ENCODE measurements at places on chromosomes 4 and X.

DNA sequence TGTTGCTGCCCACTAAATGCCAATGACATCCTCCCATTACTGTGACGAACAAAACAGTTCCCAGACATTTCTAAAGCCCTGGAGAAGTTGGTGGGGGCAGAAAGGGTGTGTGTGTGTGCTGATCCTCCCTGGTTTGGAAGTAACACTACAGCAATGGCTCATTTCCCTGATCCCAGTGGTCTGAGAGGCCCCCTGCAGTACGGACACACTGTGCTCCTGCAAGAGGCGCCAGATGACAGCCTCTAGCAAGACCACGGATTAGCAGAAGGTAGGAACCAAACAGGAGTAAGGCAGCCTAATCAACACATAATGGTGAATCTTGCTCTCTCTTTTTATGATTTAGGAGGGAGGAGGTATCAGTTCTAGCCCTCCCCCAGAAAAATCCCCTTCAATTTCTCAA, 49.6 kb downstream of the CHRDL1 start:
- DNase-seq: no peak

GRCh38 chr4:181581983-181582382, 661.2 kb upstream of the TENM3 start:
- no peak for DNase-seq

GRCh38 chr4:157072002-157072401, 3.9 kb upstream of the GLRB start:
- no peak for DNase-seq

DNA sequence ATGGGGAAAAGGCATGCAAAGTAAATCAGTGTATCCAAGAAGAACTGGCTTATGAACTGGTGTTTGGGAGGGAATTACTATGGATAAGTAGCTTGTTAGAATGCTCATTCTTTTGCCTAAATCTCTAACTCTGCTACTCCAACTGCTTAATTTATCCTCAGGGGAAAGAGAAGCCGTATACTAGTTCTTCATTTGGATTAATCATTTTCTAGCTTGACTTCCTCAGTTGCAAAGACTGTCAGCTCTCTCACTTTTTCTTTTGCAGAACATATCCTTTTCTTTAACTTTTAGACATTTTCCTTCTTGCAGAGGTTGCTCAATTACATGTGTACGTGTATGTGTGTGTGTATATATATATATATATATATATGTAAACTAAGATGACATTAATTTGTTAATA, 21.9 kb downstream of the GPRIN3 start:
- DNase-seq: no peak

GRCh38 chrX:13053171-13053570, 8.8 kb upstream of the FAM9C start:
- DNase-seq: no peak

DNA sequence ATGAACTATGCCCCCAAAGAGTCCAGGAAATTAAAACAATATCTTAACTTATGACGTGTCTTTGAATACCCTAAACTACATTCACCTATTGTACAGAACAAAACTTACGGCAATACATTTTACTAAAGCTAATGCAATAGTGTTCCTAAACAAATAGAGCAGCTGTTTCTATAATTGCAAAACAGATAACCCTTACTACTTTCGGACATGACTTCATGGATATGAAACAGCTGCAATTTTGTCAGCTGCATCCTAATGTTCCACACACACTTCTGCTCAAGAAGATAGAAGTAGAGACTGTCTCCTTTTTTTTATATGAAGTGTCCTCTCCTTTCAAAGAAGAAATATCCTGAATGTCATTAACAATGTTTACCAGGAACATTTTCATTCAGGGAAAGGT, 174.9 kb downstream of the ACTRT1 start:
- DNase-seq: no peak

- no peak for DNase-seq
Measured at GRCh38 chr4:59484944-59485343, 1715.2 kb upstream of the ADGRL3 start.

DNA sequence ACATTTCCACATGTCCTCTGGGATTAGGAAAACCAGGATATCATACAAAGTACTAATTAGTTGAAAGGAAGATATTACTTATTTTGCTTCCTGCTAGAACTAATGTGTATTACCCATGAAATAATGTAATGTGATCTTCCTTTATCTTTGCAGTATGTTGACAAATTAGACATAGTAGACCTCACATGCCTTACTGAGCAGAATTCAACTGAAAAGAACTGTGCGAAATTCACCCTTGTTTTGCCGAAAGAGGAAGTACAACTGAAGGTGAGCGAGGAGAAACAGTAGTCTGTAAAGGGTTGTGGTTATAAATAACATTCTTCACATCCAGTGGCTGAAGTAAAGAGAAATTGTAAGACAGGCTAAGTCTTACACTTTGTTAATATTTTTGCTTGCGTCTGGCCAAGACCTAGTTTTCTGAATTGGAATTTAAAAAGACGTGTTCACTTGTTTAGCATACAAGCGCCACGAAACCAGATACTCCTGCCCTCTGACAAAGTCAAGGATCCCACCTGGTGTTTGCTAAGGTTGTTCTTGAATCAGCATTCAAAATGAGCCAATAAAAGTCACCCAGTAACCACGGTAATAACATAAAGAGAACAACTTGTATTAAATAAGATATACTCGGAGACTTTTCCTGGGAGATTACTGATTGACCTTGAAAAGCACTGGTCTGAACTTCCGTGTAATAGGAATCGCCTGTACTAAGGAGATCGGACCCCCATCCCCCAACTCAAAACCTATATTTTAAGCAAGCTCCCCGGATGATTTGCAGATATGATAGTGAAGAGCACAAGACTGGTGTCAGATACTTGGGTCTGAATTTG, 16.9 kb downstream of the STAP1 start:
- DNase-seq: no peak

DNA sequence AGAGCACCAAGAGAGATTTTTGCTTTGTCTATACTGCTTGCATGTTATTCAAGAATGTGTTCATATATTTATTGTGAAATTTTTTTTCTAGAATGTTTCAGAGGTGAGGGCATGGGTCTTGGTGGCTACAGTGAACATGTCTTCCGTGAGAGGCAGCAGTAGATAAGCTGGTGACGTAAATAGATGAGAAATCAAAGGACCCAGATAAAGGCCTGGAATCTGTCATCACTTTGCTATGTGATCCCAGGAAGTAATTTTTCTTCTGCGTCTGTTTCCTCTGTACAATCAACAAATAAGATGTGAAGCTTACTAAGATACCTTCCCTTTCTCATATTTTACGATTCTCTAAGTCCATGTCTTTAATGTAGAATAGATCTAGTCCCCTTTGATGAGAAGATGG, 129.1 kb downstream of the COL4A6 start:
- no peak for DNase-seq

DNA sequence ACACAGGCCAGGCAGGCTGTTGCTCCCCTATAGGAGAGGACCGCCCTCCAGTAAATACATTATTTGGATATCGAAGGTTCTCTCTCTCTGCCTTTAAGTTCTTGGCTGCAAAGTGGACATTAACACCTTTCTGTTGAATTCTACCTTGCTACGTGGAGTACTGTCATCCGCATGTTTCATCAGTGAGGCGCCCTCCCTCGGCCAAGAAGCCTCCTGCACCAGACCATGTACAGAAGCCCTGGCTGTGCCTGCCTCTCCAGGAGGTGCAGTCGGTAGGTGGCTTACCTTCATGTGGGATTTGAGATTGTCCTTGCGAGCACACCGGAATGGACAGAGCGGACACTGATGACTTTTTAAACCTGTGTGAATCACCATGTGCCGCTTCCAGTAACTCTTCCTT, 46.7 kb downstream of the ZNF827 start:
- no peak for DNase-seq

DNA sequence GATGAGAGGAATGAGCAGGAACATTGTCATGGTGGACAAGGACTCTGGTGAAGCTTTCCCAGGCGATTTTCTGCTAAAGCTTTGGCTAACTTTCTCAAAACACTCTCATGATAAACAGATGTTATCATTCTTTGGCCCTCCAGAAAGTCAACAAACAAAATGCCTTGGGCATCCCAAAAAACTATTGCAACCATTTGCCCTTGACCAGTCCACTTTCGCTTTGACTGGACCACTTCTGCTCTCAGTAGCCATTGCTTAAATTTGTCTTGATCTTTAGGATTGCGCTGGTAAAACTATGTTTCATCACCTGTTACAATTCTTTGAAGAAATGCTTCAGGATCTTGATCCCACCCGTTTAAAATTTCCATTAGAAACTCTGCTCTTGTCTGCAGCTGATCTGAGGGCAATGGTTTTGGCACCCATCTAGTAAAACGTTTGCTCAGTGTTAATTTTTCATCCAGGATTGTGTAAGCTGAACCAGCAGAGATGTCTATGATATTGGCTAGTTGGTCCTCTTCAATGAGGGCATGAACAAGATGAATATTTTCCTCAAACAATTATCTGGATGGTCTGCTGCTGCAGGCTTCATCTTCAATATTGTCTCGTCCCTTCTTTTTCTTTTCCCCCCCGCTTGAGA, 14.8 kb downstream of the TBC1D1 start:
- DNase-seq: no peak

- DNase-seq: no peak
Measured at GRCh38 chrX:17412692-17413091, 37.7 kb downstream of the NHS start.

DNA sequence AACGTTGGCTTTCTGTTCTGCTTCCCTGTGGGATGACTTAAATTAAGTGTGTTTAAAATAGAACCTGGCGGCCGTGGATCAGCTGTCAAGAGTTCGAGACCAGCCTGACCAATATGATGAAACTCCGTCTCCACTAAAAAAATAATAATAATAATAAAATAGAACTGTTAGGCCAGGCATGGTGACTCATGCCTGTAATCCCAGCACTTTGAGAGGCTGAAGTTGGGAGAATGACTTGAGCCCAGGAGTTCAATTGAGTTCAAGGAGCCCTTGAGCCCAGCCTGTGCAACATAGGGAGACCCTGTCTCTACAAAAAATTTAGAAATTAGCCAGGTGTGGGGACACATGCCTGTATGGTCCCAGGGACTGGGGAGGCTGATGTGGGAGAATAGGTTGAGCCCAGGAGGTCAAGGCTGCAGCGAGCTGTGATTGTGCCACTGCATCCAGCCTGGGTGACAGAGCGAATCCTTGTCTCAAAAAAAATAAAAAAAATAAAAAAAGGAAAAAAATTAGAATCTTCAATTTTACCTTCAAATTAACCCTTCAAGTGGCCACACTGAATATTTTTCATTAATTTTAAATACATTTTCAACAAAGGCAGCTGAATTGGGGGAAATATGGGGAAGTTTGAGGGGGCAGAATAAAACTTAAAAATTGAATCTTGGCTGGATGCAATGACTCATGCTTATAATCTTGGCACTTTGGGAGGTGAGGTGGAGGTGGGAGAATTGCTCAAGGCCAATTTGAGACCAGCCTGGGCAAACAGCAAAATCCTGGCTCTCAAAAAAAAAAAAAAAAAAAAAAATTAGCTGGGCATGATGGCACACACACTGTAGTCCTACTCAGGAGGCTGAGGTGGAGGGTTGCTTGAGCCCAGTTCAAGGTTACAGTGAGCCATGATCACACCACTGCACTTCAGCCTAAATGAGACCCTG, 31.8 kb upstream of the HSD17B13 start:
- no peak for DNase-seq

DNA sequence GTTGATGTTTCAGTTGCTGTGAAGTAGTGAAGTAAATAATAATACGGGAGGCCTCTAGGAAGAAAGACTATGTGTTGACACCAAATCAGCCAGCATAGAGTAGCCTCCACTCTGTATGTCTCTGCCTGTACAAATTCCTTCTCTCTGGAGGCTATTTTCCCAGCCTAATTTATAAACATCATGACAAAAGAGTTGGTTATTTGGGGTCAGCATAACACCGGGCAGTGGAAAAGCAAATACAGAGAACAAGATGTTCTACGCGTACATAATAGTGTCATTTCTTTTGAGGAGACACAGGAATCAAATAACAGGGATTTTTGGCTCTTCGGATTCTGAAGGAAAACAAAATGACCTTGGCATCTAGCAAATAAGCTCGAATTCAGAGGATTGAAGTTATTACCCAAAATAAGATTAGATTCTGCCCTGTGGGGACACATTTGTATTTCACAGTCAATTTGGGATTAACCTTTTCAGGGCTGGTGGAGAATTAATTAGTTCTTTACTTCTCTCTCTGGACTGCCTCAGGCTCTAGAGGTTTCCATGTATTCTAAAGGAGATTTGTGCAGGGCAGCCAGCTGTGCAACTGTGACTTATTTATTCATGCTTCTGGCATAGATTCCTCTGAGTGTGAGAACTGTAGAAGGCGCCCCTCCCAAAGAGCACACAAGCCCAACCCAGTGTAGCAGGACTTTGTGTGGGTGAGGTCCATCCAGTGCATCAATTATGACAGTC, 14.1 kb upstream of the SYTL4 start:
- DNase-seq: no peak

GRCh38 chrX:51876441-51876840, 17.0 kb upstream of the MAGED1 start:
- DNase-seq: no peak

- DNase-seq: no peak
Measured at GRCh38 chr4:89064848-89065247, 7.9 kb upstream of the FAM13A start.

DNA sequence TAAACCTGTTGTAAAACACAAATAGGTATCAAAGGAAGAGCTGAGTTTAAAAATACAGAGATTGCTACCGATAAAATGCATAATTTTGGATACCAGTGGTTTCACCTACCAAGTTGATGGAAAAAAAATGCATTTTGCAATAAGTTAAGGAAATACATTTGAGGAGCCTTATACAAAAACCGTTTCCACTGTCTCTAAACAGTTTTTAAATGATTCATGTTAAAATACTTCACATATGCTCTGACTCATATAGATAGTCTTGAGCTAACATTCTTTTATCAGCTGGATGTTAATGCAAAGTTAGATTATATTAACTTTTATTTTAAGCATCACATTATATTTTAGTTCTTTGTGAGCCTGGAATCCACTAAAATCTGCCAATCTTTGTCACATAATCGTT, 50.6 kb upstream of the ANKRD17 start:
- DNase-seq: no peak

GRCh38 chr4:143481361-143481760, 32.1 kb upstream of the SMARCA5 start:
- no peak for DNase-seq

DNA sequence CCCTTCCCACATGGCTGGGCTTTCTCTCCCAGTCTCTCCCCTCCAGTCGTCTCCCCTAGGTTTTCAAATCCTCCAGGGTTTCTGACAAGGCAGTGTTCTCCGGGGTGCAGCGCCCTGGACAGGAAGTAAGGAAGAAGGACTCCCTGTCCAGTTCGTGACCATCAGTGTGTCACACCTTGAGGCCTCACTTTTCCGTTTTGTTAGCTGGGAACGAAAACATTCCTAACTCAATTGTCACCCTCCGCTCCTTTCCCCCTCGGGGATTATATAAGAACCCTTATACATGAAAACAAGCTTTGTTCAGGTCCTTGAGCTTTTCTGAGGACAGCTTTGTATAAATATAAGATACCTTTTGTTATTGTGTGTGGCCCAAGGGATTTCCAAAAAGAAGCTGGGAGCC, 92.1 kb downstream of the KDR start:
- no peak for DNase-seq

GRCh38 chrX:71955530-71956120, 45.0 kb downstream of the NHSL2 start:
- DNase-seq: no peak

All from activated naive CD4-positive, alpha-beta T cell (primary cell).